ENCODE measurements at places on chromosomes 13 and 19. TPM values are rescaled to one million over a fixed set of nuclear protein-coding genes. Genes with fewer than 3 reads are reported as not detected.
A peak's percentile ranks its signal among the peaks of the same experiment; 100 is the strongest.

GRCh38 chr19:45423589-45424190 is at the start of gene ERCC1:
ERCC1 (minus strand) TSS chr19:45423917; CDS start chr19:45423374, 543 bp downstream.
- peak; percentile 84 for DNase-seq
- no peaks in the 10 kb centered on the region for H3K27me3 ChIP-seq
- H3K36me3 ChIP-seq: no peaks in the 10 kb centered on the region
- H3K27ac ChIP-seq: peak within 1 kb of the TSS; percentile 80
- peaks cover 44% of the 10 kb centered on the region for H3K4me1 ChIP-seq

DNA sequence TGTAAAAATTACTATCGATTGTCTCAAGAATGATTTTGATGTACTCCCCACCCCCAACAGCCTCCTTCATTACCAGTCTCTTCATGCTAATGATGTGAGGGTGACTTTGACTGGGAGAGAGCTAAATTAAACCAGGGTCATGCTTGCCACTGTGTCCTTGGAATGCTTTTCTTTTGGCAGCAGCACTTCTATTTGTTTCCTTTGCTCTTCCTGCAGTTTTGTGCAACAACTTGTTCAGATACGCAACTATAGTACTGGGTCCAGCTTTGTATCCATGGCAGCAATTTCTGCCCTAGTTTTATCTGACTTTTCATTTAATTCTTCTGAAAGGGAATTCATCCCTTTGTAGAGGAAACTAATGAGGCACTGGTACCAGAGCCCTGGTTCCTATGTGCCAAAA is 2792.1 kb downstream of the PCDH9 start:
- H3K27ac ChIP-seq: no peak overlapping the region
- H3K36me3 ChIP-seq: no peaks in the 10 kb centered on the region
- no peak for DNase-seq
- H3K4me3 ChIP-seq: no peak overlapping the region

- H3K4me1 ChIP-seq: peaks cover 27% of the 10 kb centered on the region
- no peaks in the 10 kb centered on the region for H3K36me3 ChIP-seq
- no peaks in the 10 kb centered on the region for H3K27me3 ChIP-seq
- DNase-seq: peak; percentile 24
- peak overlapping the region; percentile 93 for H3K27ac ChIP-seq
Observed at GRCh38 chr13:74136084-74136658, 2.0 kb upstream of the KLF12 start.

DNA sequence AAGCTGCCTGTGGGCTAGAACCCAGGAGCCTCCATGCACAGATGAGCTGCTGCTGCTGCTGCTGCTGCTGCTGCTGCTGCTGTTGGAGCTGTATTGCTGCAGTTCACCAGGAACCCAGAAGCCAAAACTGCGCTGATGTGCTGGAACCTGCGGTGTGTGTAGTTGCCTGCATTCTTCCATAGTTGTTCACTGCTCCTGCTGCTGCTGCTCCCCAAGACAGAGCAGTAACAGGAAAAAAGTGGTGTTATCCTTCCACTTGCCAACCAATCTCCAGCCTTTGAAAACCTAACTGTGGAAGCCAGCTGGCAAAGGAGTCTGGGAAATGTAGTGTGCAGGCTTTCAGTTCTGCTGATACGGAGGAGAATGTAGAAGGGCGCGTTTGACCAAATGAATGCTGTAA is 37.9 kb downstream of the ARHGAP35 start:
- no peaks in the 10 kb centered on the region for H3K36me3 ChIP-seq
- no peak for DNase-seq
- H3K27me3 ChIP-seq: no peaks in the 10 kb centered on the region
- H3K4me1 ChIP-seq: peaks cover 18% of the 10 kb centered on the region
- no peak overlapping the region for H3K27ac ChIP-seq
- H3K4me3 ChIP-seq: no peak overlapping the region

GRCh38 chr19:53908106-53908934 is 758 bp upstream of the CACNG7 start:
- peaks cover 10% of the 10 kb centered on the region for H3K27me3 ChIP-seq
- H3K4me1 ChIP-seq: peaks cover 17% of the 10 kb centered on the region
- H3K27ac ChIP-seq: no peak overlapping the region
- DNase-seq: peak; percentile 18
- no peaks in the 10 kb centered on the region for H3K36me3 ChIP-seq

- no peak overlapping the region for H3K27ac ChIP-seq
- H3K36me3 ChIP-seq: peaks cover 28% of the 10 kb centered on the region
- no peak for DNase-seq
- H3K27me3 ChIP-seq: no peaks in the 10 kb centered on the region
- no peak overlapping the region for H3K4me3 ChIP-seq
Observed at GRCh38 chr13:32423592-32423991, 4.3 kb downstream of the N4BP2L1 start.

DNA sequence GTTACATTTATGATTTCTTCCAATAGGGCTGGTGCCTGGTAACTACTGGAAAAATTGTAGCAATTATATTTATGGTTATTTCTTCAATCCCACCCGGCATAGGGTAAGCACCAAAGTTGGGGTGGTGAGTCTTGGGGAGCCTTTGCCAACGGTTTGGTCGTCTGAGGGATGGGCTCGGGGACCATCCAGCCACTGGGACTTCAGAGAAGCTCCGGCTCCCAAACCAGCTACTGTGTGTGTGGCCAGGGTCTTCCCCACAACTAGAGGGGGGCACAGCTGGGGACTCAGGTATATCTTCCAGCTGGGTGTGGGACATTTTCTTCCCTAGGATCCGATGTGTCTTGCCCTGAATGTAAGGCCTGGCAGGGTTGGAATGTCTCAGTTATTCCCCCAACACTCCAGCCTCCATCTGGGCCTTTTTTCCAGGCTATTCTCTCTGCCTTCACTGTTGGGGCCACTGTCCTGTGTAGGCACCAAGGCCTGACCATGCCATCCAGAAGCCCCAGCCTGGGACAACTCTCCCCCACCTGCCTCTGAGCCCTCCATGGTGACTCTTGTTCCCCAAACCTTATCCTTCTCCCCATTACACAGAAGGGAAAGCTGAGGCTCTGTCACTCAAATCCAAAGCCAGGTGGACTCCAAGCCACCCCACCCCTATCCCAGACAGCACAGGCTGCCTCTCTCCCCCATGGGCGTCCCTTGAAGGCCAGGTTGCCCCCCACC is 1.1 kb upstream of the IFI30 start:
- H3K27me3 ChIP-seq: no peaks in the 10 kb centered on the region
- peaks cover 3% of the 10 kb centered on the region for H3K36me3 ChIP-seq
- no peak for DNase-seq
- peaks cover 8% of the 10 kb centered on the region for H3K4me1 ChIP-seq
- no peak overlapping the region for H3K27ac ChIP-seq

DNA sequence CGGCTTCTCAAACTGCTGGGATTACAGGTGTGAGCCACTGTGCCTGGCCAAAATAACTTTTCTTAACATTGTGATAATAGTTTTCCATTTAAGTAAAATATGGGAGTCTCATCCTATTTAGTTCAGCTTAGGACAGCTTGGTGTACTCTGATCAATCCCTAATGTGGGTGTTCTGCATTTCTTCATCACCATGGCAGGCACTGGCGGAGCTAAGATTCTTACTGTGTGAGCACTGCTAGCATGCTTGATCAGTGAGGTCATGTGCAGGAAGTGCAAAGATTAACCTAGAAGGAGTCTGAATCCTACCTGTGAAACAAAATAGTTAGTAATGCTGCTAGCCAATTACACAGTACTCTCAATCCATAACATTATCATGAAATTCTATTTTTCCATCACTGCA is 1684.2 kb upstream of the SLC10A2 start:
- no peaks in the 10 kb centered on the region for H3K4me1 ChIP-seq
- DNase-seq: no peak
- H3K27ac ChIP-seq: no peak overlapping the region
- H3K27me3 ChIP-seq: no peaks in the 10 kb centered on the region
- no peak overlapping the region for H3K4me3 ChIP-seq

DNA sequence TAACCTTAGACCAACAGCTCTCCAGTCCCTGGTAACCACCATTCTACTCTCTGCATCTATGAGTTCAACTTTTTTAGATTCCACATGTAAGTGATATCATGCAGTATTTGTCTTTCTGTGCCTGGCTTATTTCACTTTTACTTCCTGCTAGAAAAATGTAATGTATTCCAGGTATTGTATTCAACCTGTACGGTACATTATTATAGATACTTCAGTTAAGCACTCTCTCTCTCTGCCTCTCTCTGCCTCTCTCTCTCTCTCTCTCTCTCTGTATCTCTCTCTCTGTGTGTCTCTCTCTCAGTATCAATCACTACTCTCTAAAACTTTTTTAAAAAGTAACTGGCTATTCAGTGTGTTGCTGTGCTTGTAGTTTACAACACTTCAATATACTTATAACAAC is 8.4 kb downstream of the DACH1 start:
- H3K27ac ChIP-seq: no peak overlapping the region
- no peak for DNase-seq
- no peaks in the 10 kb centered on the region for H3K4me1 ChIP-seq
- H3K27me3 ChIP-seq: peaks cover 4% of the 10 kb centered on the region
- no peaks in the 10 kb centered on the region for H3K36me3 ChIP-seq

Gene NTN5
- total RNA-seq: 2.3 TPM

Gene TEX26
- total RNA-seq: not detected

Gene TSHZ3
- 2.5 TPM for total RNA-seq
